Heart right ventricle (tissue), 16 donors: ENCODE measurements at places on chromosomes 11 and 22.

DNA sequence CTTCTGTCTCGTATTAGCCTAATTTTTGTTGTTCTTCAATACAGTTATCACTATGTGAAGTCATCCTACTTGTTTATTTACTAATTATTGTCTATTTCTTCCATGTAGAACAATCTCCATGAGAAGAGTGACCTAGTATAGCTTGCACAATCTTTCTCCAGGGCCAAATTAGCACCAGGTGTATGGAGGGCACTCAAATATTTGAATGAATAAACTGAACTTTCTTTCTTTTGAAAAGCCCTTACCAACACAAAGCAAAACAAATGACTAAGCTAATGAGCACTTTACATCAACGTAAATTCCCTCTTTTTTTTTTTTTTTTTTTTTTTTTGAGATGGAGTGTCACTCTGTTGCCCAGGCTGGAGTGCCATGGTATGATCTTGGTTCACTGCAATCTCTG is 34.2 kb downstream of the ABTB2 start:
- no peak for DNase-seq

- no peak for DNase-seq
These were observed 49.4 kb upstream of the CCDC90B start for GRCh38 chr11:83335446-83336070.

DNA sequence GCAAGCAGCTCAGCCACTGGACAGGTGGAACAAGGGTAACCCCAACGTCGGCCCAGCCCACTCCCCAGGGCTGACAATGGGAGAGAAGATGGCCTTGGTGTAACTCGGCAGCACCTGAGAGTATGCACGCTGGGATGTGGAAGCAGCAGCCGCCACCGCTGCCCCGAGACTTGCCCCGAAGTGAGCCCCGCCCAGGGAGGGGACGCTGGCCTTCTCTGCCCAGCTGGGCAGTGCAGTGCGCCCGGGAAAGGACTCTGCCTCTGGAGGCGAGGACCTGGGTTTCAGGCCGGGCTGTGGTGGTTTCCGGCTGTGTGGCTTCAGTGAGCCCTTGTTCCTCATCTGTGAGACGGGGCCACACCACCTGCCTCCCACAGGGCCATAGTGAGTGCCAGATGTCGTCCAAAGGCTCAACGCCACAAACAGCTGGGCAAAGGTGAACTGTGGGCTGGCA is 8.6 kb upstream of the POLDIP3 start:
- DNase-seq = no peak

GRCh38 chr11:45180848-45181192 is 34.4 kb downstream of the PRDM11 start:
- DNase-seq = peak; percentile 54

DNA sequence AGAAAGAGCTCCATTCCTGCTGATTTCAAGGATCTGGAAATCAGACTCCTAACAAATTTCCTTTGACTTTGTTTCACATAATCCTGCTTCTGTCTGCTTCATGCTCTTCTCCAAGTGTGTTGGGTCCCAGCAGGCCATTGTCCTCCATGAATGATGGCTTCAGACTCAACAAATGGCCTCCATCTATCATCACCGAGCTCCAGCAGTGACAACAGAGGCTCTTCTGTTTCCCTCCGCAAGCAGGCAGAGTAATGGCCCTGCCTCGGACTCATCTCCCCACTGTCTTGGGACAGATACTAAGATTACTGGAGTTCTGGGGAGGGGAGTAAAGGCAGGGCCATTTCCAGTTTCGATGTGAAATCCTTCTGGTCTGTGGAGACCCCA is 127.3 kb downstream of the TENM4 start:
- no peak for DNase-seq

GRCh38 chr11:67469508-67469811 is 409 bp upstream of the TMEM134 start:
- no peak for DNase-seq

- DNase-seq = peak; percentile 2
These were observed 8.2 kb upstream of the KCTD17 start for GRCh38 chr22:37043209-37043827.

- DNase-seq = no peak
These were observed 23.8 kb downstream of the CD44 start for GRCh38 chr11:35162745-35163144.

- DNase-seq = no peak
These were observed 25.1 kb downstream of the RTN4RL2 start for GRCh38 chr11:57485217-57485990.

DNA sequence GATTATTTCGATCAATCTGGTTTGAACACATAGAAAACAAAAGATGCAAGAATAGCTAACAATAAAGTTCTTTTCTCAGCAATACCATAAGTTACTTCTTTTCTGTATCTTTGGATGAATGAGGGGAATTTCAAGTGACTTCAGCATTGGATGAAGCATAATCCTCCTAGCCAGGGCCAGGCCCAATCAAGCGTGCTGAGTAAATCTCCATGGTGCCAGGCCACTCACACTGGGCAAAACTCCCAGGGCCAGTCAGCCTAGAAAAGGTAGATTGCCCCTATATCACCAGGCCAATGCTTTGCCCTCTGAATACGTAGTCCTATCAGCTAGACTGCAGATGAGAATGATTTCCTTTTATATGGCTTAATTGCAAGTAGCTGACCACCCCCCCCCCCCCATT is 6.0 kb downstream of the CNTF start:
- DNase-seq = peak; percentile 33

- DNase-seq = no peak
These were observed 18.8 kb upstream of the TSPAN18 start for GRCh38 chr11:44708009-44708408.
